CD8-positive, alpha-beta T cell (primary cell): ENCODE measurements at places on chromosomes 5 and 9.

DNA sequence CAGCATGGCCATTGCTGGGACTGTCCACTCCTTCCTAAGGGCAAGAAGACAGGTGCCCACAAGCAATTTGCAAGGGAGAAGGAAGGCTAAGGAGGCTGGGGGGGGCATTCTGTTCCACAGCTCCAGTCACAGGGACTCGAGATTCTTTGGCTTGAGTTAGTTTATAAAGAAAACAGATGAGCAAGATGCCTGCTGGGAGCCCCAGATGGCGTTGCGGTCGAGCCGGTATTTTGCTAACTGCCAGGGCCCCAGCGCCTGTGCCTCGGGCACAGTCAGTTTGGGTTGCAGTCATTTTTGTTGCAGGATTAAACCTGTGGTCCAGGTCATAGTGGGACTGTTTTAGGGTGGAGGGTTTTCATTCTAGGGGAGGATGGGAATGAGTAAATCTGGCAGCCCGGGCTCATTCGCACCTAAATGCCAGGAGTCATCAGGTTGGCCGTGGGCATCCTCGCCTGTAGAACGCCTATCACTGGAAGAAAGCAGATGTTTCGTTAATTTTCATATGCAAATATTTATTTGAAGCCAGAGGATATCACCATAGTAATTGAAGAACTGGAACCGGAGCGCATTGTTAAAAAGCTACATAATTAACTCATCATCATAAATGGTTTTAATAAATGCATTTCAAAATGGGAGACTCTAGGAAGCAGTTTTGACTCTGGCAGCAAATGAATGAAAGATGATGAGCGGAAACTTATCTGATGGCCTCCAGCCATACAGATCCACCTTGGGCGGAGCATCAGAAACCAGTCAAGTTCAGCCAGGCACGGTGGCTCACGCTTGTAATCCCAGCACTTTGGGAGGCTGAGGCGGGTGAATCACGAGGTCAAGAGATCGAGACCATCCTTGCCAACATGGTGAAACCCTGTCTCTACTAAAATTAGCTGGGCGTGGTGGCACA is 87.1 kb upstream of the FCN2 start:
- no peak for DNase-seq

GRCh38 chr5:56917534-56917933 is 8.1 kb downstream of the SETD9 start:
- no peak for DNase-seq

DNA sequence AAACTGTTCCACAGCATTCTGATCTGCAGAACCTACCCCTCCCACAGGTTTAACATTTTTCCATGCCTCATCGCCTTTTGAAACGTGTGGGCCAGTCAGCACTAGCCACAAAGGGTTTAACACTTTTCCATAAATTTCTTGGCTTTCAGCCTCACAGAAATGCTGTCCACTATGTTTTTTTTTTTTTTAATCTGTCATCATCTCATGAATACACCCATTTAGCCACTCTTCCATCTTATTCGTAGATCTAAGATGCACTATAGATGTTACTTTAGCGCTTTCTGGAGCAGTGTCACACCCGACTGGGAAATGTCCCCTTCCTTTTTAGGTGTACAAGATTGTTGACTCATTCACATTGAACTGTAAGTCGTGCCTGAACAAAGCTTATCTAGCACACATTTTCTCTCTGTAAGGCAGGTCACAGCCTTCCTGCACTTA is 62.3 kb downstream of the GCNT1 start:
- no peak for DNase-seq

- DNase-seq = no peak
These were observed at the start of gene SH3RF2 for GRCh38 chr5:145936401-145937131. Gene SH3RF2 (plus strand): TSS chr5:145936578. CDS start chr5:145937929, 1,351 bp downstream.

- DNase-seq = no peak
These were observed 304.0 kb downstream of the PRELID2 start for GRCh38 chr5:145531038-145531734.

GRCh38 chr5:60228676-60229075 is 335.1 kb upstream of the PDE4D start:
- no peak for DNase-seq

- no peak for DNase-seq
These were observed 17.2 kb downstream of the HNRNPH1 start for GRCh38 chr5:179606071-179606909.

GRCh38 chr5:91079037-91079436 is 304.1 kb downstream of the ARRDC3 start:
- DNase-seq = no peak

DNA sequence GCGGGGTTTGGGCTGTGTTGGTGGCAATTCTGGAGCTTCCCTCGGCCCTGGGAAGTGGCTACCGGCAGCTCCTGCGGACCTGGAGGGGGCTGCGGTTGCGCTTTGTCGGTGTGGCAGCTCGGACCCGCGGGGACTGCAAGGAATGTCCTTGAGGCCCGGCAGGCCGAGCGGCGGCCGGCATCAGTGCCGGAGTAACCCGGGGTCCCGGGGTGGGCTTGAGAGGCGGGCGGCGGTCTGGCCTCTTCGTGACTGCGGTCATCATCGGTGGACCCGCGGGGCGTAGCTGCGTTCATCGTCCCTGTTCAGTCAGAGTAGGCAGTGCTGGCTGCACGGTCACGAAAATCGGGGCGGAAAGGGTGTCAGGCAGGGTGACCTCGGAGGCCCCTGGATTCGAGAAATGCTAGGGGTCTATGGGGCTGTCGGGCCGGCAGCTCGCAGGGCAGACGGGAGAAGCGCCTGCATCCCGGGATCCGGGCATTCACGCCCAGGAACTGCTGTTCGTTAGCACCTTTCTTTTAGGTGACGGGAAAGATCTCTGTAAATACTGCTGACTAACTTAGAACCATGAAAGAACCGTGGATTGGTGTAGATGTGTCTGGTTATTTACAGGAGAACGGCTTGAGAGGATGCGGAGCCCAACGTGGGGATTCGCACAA is 474 bp downstream of the HMGCR start:
- no peak for DNase-seq

GRCh38 chr9:33225319-33226147 is 14.4 kb upstream of the SPINK4 start:
- peak; percentile 59 for DNase-seq

GRCh38 chr5:173191561-173191960 is 43.4 kb downstream of the NKX2-5 start:
- no peak for DNase-seq

DNA sequence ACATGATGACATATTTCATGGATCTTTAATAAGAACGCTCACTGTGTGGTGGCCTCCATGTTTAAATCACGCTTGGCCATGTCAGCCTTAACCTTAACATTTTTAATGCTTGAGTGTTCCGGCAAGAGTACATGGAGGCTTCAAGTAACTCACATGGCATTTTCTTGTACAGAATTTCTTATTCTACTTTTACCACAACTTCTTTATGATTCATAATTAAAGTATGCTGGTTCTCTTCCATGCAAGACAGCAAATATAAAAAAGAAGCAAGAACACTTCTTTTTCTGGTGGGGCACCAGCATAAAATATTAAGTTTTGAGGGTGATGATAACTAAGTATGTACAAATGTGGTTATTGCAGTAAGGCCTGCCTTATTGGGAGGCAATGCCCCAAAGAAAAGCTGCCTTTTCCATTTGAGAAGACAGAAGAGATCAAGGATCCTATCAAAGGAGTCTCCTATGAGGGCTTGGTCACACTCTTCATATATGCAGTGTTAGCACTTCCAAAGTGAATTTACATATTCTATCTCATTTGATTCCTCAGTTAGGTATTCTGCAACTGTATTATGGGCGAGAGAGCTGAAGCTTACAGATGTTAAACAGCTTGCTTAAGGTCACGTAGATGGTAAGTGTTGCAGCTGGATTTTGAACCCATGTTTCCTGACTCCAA is 382.7 kb upstream of the MEF2C start:
- DNase-seq = no peak

- DNase-seq = no peak
These were observed 132.3 kb downstream of the MYO10 start for GRCh38 chr5:16803831-16804230.

DNA sequence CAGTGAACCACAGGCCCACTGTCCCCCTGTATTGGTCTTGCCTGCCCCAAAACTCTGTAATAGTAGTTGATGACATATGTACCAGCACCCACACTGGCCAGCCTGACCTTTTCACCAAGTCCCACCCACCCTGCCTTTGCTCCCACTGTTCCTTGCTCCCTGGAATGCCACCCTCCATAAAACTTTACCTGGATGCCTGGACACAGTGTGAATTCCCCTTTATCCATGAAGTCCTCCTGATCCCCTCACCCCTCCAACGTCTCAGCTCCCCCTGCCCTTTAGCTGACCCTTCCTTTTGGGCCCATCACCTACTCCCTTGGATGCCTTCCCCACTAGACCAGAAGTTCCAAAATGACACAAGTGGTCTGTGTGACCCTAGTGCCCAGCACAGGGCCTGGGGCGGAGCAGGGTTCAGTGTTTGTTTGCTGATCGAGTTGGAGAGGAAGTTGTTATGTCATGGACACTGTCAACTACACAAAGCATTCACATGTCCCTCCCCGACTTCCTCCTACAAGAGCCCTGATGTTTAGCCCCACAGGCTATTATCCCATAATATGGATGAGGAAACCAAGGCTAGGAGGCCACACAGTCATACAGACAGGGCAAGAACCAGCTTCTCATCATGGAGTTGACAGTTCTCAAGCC is 16.1 kb downstream of the AMBP start:
- DNase-seq = no peak
